ENCODE measurements at places on chromosomes 11 and 22.
A peak's percentile ranks its signal among the peaks of the same experiment; 100 is the strongest.

- DNase-seq, result no peak
These were observed 12.0 kb downstream of the CCND1 start for GRCh38 chr11:69652999-69653398.

- no peak for DNase-seq
These were observed 723 bp downstream of the OR51M1 start for GRCh38 chr11:5384335-5384734.

GRCh38 chr11:17206463-17206862 lies 1.3 kb downstream of the PIK3C2A start:
- no peak for DNase-seq

DNA sequence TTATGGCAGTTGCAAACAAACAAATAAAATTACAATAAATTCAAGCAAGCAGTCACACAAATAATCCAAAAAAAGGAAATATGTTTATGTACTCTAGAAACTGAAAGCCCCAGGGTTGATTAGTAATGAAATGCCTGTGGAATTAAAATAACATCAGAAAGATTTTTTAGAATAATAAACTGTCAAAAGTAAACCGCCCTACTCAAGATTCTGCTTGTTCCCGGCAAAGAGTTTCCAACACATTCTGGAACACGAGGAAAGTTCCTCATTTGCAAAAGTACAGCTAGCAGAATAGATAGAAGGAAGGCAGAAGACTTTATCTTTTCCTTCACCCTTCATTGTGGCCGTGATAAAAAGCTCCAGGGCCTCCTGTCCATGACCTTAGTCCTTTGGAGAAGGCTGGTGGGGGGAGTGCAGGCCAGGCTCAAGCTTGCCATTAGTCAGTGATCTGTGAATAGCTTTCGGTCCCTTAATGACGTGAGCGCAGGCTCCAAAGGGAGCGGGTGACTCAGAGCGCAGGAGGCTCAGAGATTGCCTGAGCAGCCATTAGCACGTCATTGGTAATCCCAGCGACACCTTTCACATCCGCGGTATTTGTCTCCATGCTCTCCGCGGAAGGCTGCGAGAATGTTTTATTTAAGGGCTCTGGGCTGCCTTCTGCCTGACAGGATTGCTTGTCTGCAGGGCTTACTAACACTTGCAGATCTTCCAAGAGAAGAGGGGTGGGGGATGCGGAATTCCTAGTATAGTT lies 458.3 kb downstream of the METTL15 start:
- DNase-seq, result peak; percentile 61

- DNase-seq, result no peak
These were observed 3.9 kb upstream of the CDC42BPG start for GRCh38 chr11:64848214-64848825.

DNA sequence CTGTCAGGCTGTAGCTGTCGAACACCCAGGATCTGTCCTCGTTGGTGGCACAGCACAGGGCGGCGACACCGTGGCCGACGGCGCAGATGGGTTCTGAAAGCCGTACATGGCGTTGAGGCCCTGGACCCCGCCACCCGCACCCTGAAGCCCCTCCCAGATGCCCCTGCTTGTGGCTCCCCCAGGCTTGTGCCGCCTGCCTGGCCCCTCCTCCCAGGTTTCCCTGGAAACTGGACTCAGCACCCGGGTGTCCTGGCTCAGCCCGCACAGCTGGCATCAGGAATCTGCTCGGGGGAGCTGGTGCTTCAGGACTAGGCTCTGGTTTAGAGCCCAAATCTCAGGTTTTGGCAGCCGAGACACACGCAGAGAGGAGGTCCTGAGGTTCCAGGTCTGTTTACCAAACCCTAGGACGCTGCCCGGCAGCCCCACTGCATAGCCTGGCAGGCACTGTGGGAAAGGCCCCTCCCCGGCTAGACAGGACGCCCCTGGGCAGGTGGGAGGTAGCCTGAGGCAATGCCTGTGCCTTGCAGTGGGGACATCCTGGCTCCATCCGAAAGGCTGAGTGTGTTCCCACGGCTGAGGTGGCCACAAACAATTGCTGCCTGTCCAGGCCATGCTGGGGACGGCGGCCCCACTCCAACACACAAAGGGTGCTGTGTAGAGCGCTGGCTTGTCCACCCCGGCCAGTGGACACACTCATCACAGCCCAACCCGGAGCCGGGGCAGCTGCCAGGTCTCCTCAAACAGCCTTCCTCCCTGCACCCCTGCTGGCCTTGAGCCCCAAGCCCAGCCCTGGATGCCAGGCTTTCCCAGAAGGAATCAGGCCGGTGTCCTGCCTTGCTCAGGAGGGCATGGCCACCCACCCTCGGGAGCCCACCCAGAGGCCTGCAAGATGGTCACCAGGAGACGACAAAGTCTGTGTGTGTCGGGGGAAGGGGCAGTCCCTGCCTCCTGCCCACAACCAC lies 4.6 kb downstream of the GATD1 start:
- DNase-seq, result no peak

- no peak for DNase-seq
These were observed 51.3 kb downstream of the BCR start for GRCh38 chr22:23231471-23232093.
